IPS DF 6.9 (cell line): ENCODE measurements at places on chromosomes 3 and 15.

GRCh38 chr3:177491296-177492032 is 294.2 kb upstream of the TBL1XR1 start:
- no peak for DNase-seq

- DNase-seq, result no peak
Measured at GRCh38 chr3:73280746-73281145, 219.3 kb downstream of the EBLN2 start.

- no peak for DNase-seq
Measured at GRCh38 chr3:186519021-186519658, 25.0 kb downstream of the CRYGS start.

DNA sequence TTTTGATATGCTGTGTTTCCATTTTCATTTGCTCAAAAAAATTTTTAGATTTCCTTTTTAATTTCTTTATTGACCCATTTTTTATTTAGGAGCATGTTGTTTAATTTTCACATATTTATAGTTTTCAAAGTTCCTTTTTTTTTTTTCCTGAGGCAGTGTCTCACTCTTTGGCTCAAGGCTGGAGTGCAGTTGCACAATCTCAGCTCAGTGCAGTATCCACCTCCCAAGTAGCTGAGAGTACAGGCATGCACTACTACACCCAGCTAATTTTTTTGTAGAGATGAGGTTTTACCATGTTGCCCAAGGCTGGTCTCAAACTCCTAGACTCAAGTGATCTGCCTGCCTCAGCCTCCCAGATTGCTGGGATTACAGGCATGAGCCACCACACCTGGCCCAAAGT is 36.2 kb downstream of the PFN2 start:
- no peak for DNase-seq

DNA sequence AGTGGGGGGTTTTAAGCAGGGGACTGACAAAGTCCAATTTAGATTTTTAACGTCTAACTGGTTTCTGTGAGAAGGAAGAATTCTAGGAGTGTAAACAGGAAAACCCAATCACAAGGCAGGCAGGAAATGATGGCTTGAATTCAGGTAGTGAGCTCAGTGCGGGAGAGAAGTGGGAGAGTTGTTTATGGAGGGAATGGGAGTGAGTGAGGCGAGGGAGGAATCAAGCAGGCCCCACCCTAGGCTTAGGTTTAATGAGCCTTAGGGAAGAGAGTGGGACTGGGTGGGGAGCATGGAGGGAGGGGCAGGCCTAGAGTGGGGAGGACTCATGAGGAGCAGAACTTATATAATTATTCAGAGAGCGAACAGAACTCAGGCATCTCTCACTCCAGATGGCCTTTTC is 17.9 kb downstream of the VIPR1 start:
- DNase-seq, result no peak

DNA sequence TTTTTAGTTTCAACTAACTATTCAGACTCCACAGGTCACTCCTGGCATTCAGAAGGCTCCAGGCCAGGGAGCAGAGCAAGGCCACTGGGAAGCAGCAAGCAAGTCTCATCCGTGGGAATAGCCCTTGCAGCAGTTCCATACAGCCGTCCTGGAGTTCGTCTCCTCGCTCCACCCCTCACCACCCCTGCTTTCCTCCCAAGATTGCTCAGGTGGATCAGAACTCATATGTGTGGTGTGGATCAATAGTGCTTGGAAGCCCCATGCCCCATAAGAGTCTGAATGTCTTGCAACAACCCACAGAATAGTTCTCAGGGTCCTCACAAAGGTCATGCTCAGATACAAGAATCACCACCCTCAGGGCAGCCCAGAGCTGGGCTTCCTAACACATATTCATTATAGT is 44.5 kb downstream of the SUSD5 start:
- no peak for DNase-seq

DNA sequence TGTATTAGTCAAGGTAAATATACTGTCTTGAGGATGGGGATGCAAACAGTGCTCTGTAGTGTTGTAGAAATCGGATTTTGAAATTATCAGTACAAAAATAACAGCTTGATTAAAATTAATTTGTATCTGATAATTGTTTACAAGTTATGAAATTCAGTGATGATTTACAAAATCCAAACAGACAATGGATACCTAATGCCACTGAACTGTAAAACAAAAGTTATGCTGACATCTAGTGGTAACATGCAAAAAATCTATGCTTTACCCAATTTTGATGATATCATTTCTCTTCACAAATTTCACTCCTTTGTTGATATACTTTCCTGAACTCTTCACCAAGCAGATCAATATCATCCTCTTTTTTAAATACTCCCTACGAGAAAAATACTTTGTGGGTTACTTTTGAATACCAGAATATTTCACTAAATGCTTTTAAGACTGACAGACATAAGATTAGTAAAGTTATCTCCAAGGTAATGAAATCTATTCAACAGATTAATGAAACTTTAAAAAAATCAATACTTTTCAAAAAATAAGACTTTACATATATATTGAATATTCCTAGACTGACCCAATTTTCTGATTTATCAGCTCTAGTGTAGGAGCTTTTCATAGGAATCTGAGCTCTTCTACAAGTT is 36.0 kb downstream of the MNS1 start:
- no peak for DNase-seq

- DNase-seq, result no peak
Measured at GRCh38 chr3:14853271-14853951, 34.6 kb downstream of the FGD5 start.

- no peak for DNase-seq
Measured at GRCh38 chr15:100275641-100276040, 66.1 kb downstream of the ADAMTS17 start.

- no peak for DNase-seq
Measured at GRCh38 chr15:71109905-71110304, 5.4 kb upstream of the THSD4 start.

DNA sequence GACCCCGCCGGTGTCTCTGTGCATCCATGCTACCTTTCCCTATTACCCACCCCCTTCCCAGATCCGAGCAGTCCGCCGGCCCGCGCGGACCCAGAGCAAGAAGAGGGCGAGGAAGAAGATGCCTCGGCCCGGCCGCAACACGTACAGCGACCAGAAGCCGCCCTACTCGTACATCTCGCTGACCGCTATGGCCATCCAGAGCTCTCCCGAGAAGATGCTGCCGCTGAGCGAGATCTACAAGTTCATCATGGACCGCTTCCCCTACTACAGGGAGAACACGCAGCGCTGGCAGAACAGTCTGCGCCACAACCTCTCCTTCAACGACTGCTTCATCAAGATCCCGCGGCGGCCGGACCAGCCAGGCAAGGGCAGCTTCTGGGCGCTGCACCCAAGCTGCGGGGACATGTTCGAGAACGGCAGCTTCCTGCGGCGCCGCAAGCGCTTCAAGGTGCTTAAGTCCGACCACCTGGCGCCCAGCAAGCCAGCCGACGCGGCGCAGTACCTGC is 788 bp downstream of the FOXB1 start:
- DNase-seq, result no peak

DNA sequence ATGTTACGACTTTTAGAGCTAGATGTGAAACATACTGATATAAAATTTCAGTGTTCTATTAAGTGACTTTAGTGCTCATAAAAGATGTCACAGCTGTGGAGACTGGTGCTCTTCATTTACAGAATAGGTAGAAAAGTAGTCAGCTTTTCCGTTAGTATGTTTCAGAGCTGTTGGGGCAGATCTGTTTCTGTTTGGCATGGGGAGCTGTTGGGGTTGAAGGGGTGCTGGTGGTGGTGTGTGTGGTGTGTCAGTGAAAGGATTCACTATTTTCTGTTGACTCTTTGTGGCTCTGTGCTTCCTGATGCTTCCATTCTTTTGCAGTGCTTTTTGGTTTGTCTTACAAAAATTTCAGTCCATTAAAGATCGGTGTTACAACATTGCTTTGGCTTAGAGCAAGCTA is 3.2 kb downstream of the UBE2E2 start:
- DNase-seq, result no peak

- no peak for DNase-seq
Measured at GRCh38 chr3:37372669-37373068, 198.3 kb upstream of the LRRFIP2 start.

DNA sequence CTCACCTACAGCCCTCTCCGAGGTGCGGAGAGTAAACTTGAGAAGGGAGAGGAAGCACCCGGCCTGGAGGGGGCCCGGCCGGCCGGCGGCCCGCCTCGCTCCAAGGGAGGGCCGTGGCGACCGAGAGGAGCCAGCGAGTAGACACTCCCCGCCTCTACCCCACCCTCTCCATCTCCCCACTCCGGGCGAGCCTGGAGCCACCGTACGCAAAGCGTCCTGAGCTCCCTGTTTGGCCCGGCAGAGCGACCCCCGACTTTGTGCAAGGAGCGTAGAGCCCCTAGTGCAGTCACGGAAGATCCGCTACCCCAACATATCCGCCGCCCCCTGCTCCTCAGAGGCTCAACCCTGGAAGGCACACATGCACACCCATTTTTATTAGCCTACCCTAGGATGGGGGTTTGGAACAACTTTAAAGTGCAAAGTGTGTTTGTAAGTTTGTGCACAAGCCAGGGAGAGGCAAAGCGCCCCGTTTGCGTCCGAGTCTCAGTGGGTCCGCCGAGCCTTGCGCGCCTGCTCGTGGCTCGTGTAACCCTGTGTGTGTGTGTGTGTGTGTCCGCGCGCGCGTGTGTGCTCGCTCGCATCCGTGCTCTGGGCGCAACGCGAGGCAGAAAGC is 508 bp upstream of the SMAD6 start:
- DNase-seq, result no peak

DNA sequence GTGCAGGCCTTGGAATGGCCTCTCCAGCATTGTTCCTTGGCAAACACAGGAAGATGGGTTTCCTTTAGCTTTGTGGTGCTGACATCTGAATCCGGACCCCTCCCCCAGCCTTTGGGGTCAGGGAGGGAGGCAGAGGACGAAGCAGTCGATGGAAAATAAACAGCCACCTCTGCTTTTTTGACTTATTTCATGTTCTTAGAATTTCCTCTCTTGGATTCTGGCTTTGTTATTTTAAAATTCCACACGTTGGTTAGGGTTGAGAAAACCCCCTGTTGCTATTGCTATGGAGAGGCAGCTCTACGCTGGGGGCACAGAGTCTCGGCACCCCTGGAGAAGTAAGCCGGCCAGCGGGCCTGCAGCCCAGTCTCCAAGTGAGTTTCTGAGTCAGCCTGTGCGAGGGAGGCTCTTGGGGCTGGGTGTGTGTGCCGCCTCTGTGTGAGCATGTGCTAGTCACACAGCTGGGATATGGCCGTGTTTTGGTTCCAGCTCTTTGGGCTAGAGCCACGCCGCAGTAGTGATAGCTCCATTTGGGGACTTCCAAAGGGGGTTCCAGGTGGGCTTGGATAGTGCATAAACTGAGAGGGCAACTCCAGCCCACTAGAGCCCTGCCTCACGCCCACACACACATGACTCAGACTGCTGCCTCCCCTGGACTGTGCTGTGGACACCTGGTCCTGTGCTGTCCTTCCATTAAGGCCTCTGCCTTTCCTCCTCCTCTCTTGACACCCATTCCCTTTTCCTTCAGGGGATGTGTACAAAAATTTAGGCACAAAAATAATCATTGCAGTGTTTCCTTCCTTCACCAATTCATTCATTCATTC is 58.8 kb downstream of the AMOTL2 start:
- DNase-seq, result no peak

DNA sequence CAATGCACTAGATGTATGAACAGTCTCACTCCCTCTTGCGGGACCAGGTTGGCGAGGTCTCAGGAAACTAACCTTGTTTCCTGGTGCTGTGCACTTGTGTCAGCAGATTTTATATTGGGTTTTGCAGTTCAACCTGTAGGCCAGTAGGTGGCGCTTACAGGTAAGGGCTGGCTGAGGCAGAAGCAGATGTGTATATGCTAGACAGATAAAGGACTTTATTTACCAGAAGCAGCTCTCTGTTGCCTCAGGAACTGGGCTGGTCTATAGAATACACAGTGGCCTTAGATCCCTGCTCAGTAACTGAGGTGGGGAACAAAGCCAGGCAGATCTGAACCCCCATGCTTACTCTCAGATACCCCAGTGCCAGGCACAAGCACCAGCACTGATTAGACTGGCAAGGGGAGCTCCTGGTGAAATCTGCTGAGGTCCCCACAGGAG is 296.8 kb downstream of the DOCK3 start:
- DNase-seq, result peak; percentile 29

GRCh38 chr3:175914785-175915184 is 1055.7 kb downstream of the NAALADL2 start:
- DNase-seq, result no peak

DNA sequence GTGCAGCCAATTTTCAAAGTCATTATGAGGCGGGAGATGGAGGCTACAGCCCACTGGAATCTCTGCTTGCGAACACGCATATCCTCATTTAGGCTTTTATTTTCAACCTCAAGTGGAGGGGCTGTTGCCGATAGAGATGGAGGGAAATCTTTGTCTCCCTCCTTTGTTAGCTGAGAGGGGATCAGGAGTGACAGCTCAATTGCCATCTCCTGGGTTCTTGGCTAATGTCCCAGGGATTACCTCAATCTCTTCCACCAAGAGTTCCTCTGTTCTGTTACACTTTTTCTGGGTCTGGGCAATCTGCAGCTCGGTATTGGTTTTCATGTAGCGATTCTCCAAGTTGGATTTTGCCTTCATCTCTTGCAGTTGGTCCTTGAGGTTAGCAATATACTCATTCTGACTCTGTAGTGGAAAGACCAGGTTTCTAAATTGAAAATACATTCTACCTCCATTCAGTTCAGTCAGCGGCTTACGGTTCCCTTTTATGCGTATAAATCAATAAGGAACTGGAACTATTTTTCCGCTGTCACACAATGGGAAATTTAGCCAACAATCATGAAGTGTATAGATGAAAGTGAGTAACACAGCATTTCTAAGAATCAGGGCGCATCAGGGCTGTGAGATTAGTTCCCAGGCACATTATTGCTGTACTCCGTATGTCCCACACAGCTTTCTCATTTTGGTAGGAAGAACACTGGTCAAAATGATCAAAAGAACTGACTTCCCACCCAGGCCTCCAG is 36.2 kb upstream of the RPL35A start:
- no peak for DNase-seq

DNA sequence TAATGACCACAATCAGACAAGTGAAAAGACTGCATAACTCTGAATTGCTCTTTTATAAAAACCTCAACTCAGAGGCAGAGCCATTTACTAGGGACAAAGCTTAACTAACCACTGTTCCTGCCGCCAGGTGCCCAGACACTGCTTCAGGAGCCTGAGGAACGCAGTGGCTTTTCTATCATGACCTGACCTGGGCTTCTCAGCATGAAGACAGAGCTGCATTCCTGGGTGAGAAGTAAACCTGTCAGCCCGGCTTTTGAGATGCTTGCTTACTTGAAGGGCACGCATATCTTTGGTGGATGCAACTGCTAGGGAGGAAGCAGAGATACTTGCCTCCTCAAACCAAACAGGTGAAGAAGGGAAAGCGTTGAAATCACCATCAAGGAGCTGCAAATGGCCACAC is 7.9 kb downstream of the LRRC31 start:
- peak; percentile 16 for DNase-seq
